ENCODE measurements at places on chromosomes 1 and 21.

DNA sequence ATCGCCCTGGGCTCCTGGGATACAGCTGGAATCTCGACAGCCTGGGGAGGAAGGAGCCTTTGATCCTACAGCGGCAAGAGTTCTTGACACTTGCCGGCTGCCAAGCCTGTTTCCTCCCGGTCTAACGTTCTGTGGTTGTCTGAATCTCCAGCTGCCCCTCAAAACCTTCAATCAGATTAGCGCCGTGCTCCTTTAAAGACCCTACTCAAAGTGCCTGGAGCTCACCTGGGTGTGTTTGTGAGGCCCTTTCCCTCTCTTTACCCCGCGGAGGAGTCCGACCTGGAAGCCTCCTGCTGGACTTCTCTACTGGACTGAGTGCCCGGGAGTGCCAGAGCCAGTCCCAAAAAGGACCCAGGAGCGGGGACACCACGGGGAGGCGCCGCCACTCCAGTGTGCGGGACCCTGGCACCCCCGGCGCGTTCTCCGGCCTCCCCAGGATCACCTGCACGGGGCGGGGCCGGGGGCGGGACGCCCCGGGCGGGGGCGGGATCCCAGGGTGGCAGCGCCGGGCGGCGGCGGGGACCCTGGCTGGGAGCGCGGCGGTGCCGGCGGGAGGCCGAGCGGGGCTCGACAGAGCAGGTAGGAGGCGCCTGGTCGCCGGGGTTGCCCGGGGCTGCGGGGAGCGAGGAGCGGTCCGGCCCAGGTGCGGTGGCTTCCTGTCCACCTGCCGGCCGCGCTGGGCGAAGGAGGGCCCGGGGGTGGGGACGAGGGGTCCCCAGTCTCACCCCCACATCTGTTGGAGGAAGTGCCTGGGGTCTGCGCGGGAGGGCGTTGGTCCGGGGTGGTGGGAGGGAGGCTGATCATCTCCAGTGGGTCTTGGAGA lies at the start of gene NCMAP:
TSS of gene NCMAP (plus strand) at position 497 of the 823 bp plus-strand sequence. CDS start 39,344 bp downstream, outside the sequence.
- DNase-seq, result peak; percentile 52

DNA sequence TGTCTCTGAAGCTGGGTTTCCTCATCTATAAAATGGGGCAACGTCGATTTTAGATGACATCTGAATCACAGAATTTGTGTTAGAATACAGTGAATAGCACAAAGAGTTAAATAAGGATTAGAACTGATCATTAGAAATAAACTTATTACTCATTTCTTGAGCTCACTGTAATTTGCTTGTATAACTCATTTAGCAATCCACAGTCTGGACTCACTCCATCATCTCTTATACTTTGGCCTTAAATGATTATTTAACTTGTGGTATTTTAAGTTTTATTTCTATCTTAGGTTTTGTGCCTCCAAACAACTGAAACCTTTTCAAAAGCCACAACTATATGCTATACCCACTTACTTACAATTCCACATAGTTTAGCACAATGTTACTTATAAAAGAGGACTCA lies 128.0 kb downstream of the CDC42BPA start:
- no peak for DNase-seq

DNA sequence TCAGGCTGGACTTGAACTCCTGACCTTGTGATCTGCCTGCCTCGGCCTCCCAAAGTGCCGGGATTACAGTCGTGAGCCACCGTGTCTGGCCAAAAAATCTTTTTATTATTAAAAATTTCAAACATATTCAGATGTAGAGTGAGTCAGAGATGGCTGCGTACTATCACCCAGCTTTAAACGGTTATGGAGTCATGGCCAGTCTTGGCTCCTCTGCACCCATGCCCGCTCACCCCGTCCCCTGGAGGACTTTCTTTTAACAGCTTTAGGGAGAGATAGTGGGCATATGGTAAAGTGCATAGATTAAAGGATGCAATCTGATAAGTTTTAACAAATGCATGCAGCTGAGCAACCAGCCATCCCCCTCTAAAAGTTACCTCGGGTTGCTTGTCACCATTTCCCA lies 51.8 kb downstream of the TNFRSF8 start:
- no peak for DNase-seq

DNA sequence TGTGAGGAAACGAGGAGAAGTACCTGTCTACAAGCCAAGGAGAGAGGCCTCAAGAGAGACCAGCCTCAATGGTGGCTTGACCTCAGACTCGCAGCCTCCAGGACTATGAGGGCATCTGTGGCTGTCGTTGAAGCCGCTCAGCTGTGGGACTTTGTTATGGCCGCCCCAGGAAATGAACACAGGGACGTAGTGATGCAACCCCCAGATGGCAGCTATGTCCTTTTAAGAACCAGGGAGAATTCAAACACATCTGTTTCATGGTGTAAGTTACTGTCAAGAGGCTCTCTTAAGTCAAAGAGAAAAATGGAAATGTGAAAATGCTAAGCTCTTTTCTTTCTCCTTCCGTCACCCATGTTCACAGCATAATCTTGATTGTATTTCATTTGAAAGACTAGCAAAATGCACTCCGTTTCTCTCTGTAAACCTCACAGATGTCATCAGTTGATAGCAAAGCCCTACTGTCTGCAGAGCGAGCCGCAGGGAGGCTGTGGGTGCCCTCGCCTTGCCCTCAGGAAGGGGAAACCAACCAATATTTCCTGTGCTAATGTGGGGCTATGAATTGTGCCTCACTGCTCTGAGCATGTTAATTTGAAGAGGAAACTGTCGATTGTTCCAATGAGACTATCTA lies 21.3 kb downstream of the UBASH3A start:
- DNase-seq, result no peak

- no peak for DNase-seq
These were observed 50.2 kb downstream of the ENAH start for GRCh38 chr1:225602590-225603206.

DNA sequence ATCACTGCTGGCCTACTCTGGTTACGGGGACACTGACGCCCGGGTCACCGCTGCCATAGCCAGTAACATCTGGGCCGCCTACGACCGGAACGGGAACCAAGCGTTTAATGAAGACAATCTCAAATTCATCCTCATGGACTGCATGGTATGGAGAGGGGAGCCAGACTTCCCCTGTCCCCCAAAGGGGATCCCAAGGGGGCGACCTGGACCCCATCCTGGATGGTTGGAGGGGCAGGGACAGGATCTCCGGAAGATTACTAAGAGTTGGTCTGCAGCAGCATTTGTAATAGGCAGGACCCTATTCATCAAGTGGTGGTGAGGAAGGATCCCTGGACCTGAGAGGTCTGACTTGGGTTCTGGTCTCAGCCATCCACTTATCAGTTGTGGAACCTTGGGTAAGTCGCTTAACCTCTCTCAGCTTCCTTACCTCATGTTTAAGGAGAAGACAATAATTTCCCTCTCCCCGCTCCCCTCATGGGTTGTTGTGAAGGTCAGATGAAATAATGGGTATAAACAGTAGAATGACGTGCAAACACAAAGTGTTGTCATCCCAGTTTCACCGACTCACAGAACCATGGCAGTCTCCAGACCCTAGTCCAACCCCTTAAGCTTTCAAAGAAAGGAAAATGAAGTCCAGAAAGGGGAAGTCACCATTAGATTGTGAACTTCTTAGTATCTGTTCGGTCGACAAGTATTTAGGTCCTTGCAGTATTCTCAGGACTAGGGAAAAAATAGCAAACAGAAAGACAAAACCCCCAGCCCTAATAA lies 883 bp downstream of the LAMTOR2 start:
- no peak for DNase-seq

- no peak for DNase-seq
These were observed 8.3 kb downstream of the FRRS1 start for GRCh38 chr1:99758073-99758511.

DNA sequence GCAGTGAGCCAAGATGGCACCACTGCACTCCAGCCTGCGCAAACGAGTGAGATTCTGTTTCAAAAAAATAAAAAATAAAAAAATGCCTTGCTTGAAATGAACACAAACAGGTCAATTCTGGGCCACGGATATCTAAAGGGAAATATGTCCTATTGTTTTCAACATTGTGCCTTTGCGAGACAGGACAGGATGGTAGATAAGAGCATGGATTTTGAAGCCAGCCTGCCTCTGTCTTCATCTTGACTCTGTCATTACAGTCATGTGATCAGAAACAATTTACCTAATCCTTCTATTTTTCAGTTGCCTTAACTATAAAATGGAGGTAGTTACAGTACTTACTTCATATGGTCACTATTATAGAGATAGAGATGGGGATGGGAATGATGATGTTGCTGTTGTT lies 56.7 kb upstream of the ZSWIM5 start:
- DNase-seq, result no peak

DNA sequence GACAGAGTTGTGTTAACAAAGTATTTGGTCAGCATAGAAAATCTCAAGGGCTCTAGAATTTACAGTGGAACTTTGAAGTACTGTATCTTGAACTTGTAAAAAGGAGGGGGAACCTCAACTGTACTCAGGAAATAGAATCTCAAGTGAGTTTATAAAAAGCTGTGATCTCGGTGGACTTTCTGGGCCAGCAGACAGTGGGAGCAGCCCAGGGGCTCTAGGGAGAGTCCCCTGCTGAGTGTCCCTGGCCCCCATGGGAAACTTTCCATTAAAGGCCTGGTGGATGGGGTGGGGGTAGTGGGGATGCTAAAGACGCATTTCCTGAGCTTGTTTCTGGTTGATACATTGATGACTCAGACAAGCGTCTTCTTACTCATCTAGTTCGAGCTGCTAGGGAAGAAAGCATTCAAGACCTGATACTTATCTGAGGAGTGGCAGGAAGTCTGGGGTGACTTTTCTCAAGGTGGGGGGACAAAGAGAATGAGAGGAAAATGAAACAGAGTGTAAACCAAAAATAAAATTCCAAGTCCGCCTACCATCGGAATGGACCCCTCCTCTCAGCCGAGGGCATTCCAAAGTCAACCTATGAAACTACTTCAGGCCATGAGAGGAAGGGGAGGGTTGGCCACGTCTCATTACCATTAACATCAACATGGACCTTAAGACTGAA lies 65.5 kb downstream of the NID1 start:
- DNase-seq, result no peak

- no peak for DNase-seq
These were observed 234.1 kb downstream of the NCAM2 start for GRCh38 chr21:21232320-21232719.

- no peak for DNase-seq
These were observed 207.6 kb upstream of the HMCN1 start for GRCh38 chr1:185526344-185527307.

GRCh38 chr1:37724575-37724974 lies 32.3 kb downstream of the CDCA8 start:
- DNase-seq, result no peak

- DNase-seq, result no peak
These were observed 936 bp downstream of the TP73 start for GRCh38 chr1:3653286-3653618.

DNA sequence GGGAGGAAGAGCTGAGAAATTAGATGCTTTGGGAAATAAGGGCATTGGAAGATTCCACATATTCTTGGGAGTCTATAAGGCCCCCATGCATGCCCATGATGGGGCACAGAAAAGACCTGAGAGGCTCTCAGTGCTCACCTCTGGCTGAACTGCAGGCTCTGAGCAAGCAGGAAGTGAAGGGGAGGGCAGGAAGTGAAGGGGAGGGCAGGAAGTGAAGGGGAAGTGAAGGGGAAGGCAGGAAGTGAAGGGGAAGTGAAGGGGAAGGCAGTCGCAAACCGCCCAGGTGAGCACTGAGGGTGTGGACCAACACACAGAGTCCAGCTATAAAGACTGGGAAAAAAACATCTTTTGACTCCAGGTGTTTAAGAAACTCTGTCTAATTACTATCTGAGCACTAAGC lies 3.5 kb downstream of the KRTAP10-9 start:
- DNase-seq, result no peak

DNA sequence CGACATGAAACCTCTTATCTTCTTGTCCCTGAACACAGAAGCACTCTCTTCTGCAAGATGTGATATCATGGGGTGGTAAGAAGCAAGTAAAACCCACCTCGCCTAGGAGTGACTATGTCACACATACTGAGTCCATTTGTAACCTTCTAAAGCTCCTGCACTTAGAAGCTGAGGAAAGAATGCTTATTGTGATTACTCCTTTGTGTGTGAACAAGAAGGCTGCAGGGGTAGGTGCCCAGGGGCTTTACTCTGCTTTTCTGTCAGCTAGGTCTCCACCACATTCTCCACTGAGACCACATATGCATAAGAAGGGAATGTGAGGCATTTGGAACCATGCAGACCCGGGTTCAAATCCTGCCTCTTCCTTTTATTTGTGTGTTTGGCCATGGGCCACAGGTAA lies 144.3 kb downstream of the DMRTA2 start:
- no peak for DNase-seq

GRCh38 chr1:100457683-100458082 lies 80.3 kb upstream of the GPR88 start:
- no peak for DNase-seq

DNA sequence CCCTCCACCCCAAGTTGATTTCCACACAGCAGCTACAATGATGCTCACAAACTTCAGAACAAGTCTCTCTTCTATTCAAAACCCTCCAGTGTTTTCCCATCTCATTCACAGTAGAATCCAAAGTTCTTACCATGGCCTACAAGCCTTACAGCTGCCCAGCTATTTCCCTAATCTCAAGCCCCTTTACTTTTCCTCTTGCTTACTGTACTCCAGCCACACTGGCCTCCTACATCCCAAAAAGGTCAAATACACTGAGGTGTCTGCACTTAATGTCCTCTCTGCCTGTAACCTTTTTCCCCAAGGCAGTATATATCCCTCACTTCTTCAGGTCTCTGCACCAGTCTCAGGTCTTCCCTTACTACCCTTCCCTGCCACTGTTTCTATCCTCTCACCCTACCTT lies 2.6 kb downstream of the RAP1A start:
- DNase-seq, result no peak

DNA sequence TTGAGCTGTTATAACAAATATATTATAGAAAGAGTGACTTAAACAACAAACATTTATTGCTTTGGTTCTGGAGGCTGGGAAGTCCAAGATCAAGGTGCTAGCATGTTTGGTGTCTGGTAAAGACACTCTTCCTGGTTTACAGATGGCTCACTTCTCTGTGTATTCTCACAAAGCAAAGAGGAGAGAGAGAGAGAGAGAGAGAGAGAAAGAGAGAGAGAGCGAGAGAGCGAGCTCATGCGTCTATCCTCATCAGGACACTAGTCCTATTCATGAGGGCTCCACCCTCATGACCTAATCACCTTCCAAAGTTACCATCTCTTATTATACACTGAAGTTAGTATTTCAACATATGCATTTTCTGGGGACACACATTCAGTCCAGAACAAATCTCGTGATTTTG lies 32.7 kb upstream of the PCP4 start:
- DNase-seq, result no peak

DNA sequence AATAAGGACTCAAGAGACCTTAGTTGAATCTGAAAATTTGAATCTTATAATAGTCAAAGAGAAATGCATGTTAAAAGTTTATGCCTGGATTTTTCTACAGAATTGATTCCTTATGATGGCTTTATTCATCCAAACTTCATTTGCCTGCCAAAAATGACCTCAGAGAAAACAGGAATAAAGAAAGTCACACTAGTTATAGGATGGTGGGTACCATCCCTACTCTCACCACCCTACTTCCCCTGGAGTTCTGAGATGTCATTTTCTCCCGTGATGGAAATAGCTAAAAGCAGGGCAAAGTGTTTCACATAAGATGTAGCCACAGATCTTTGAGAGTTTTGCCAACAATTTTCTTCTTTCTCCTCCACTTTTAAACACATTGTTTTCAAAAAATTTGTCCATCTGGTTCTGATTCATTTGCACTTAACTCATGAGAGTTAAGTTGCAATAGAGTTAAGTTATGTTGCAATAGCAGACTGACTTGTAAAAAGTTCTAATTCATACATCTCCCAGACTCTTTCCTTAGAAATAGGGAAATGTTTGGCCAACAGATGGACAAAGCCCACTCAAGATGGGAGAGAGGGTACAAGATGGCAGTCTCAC lies 384.6 kb downstream of the PLPP3 start:
- no peak for DNase-seq
